Activated CD8-positive, alpha-beta T cell treated with anti-CD3 and anti-CD28 coated beads, Interleukin-2, amount 10 ng/mL, durations not matched to agents 7 days and 5 days (primary cell): ENCODE measurements at places on chromosomes 5 and 9.

DNA sequence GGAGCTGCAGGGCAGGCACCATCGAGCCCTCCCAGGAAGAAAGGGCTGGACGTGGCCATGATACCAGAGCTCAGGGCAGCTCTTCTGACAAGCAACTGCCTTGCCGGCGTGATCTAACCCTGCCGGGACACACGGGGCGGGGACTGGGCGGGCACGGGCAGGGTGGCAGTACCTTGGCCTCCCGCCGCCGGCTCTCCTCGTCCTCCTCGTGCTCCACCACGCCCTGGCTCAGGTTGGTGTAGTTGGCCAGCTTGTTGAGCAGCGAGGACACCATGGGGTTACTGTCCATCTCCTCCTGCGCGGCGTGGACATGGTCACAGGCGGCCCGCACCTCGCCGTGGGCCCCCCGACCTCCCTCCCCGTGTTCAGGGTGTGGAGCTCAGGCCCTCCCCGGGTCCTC lies 18.5 kb downstream of the SLC12A7 start:
- DNase-seq: no peak

DNA sequence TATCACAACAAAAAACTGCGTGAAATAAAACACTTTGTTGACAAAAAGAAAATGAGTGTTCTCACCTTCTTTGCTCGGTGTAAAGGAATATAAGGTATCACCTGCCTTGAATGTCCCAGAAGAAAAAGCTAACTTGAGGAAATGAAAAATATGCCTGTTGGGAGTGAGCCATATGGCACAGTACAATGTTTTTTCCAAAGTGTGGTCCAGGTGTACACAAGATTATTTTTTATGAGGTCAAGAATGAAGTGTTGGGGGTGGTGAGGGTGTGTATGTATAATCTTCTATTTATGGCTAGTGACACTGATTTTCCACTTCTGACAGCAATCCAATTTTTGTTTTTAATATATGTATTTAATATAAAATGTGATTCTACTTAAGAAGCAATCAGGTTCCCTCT lies 134.4 kb downstream of the RFX3 start:
- DNase-seq: no peak

DNA sequence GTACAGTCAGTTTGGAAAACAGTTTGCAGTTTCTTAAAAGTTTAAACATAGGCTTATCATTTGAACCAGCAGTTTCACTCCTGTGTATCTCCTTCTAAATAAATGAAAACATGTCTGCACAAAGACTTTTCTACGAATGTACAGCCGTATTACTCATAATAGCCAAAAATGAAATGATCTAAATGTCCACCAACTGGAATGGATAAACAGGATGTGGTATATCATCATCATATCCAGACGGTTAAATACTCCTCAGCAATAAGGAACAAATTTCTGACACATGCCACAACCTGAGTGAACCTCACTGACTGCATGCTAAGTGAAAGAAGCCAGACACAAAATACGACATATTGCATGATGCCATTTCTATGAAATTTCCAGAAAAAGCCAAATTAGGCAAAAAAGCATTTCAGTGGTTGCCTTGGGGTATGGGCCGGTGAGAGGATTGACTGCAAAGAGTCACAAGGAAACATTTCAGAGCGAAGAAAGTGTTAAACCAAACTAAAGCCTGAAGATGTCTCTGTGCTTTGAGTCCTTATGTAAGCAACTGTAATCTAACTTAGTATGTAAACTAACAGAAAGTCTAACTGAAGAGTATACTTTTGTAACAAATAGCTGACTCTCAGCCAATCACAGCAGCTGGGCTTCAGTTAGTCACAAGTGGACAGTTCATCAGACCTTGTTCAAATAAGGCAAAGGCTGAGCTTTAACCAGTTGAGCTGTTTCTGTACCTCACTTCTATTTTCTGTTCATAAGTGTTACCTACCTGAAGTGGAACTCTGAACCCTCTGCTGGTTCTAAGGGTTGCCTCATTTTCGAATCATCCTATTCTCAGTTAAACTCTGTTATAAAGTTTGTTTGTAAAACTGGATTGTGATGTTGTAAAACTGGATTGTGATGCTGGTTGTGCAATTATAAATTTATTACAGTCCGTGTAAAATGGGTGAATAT lies 65.2 kb downstream of the TRIO start:
- DNase-seq: no peak

DNA sequence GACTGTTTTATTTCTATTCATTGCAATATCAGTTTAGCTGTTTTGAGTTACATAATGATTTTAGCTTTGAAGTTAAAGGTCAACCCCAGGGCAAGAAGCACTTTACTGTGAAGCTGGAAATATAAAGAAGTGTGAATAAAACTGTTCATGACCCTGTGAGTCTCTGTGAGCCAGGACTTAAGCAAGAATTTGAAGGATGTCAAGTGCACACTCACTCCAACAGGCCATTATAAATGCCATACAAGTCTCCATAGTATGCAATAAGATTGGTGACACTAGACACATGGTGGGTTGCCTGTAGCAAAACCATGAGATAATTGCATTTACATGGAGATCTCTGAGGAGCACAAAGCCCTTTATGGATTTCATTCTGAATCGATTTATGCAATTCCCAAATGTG lies 318.7 kb upstream of the ITGA1 start:
- no peak for DNase-seq

DNA sequence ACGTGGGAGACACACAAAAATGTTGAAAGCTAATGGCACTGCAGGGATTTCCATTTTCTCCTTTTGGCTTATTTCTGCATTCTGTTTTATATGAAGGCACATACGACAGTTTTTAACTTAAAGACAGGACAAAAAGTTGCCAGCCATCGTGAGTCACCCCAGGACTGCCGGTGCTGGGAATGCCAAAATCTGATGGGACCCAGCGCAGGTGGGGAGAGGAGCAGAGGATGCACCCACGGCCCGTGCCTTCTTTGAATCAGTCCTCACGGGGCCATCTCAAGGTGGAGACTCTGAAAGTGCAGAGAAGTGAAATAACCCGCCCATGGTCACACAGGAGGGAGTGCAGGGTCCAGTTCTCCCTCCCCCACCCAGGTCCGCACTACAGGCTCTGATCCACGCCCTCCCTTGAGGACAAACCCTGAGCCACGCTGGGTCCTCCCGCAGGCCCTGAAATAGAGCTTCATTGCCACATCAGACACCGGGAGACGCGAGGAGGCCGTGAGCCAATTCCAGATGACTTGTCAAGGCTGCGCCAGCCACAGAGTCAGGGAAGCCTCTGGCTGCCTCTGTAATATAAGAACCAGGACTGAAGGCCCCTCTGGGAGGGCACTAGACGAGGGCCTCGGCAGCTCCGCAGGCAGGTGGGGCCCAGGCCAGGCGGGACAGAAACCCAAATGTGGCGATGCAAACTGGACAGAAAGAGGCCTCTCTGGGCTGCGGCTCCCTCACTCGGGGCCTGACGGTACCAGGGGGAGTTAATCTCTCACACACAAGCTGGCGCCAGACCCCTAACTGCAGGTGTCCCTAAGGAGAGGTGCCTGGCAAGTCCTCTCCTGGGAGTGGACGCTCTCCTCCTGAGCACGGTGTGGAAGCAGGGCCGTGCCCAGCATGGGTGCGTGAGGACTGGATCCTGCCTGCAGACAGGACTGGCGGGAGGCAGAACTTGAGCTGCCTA lies 22.9 kb downstream of the ADAMTS2 start:
- no peak for DNase-seq

GRCh38 chr5:126351153-126351552 lies 72.1 kb upstream of the GRAMD2B start:
- DNase-seq: no peak

DNA sequence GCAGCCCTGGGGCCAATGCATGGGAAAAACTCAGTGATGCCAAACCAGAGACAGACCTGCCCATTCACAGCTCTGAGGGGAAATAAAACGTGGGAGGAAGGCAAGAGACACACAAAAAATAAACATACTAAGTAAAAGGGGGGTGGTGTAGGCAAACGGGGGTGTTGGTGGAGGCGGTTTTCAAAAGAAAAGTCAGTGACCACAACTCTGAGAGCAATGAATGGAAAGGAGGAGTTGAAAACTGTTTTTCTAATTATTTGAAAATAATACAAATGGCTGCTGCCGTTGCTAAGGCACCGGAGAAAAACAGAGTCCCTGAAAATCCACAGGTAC lies 293.5 kb downstream of the EFNA5 start:
- DNase-seq: no peak

DNA sequence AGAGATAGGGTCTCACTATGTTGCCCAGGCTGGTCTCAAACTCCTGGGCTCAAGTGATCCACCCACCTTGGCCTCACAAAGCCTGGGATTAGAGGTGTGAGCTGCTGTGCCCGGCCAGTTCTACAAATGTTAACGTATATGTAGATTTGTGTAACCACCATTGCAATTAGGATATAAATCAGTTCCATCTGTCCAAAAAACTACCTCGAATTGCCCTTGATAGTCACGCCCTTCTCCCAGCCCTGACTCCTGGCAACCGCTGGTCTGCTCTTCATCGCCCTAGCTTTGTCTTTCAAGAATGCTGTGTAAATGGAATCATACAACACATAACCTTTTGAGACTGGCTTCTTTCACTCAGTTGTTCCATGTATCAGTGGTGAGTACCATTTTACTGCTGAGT lies 46.1 kb upstream of the PPARGC1B start:
- no peak for DNase-seq

DNA sequence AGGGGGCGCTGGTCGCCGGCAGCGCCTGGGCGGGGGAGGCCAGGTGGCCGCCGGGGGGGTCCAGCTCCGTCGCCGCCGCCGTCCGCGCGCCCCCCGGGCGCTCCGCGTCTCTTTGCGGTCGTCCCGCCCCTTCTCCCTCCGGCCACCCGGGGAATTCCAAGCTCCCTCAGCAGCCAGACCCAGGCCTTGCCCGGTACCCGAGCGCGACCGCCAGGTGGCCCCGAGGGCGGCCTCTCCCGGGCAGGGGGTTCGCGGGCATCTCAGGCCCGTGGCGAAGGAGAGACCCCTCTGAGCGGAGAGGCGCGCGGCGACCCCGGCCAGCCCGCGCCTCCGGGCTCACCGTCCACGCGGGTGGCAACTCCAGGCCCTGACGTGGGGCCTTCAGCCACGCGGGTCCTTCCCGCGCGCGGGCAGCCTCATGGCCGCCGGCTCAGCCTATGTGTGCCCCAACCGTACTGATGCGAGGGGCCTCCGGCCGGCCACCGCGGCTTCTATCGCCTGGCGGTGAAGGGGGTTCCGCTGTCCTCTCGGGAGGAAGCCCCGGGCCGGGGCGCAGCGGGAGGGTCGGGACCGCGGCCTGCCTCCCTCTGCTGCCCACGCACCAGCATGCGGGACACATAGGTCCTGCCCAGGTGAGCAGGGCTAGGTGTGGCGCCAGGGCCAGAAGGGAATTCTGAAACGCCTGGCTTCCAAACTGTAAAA lies 529 bp upstream of the NRARP start:
- DNase-seq: no peak

GRCh38 chr9:69386651-69387050 lies 61.6 kb downstream of the ENTREP1 start:
- no peak for DNase-seq

DNA sequence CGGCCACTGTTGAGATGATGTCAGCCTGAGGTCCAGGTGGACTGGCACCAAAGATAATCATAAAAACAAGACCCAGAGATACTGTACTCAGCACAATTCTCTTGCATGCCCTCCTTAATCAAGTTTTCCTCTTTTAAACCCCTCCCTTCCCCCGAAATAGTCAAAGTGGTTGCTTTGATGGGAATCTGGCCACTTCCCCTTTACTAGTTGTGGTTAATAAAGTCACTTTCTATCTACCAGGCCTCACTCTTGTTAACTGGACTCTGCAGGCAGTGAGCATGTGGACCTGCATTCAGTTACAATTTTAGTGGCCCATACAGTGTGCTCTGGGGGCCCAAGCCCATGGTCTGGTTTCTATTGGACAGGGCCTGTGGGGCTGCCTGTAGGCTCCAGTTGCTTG lies 17.5 kb downstream of the FBP2 start:
- DNase-seq: no peak

DNA sequence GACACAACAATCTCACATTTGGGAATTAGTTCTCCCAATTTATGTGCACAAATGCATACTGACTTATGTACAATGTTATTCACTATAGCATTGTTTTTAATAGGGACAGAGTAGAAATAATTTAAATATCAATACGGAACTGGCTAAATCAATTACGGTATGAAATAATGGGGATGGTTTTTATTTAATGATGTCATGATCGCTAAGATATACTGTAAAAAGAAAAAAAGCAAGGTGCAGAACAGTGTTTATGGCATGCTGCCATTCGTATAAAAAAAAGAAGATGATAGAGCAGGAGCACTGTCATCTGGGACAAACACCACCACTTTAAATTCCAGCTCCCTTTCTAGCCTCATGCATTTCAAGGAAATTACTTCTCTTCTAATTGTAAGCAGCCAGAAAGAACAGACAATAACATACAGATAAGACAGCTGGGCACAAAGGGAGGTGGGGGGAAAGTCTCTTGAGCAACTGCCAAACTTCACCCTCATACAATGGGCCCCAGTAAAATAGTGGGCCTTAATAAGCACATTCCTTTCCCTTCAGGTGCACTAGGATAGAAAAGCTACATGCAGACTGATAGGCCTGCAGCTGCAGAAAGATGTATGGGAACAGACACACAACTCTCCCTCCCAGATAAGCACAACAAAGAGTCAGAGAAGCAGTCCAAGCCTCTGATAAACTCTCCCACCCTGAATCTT lies 8.4 kb downstream of the SREK1IP1 start:
- DNase-seq: no peak

GRCh38 chr9:134629061-134629585 lies 12.5 kb upstream of the COL5A1 start:
- DNase-seq: no peak

DNA sequence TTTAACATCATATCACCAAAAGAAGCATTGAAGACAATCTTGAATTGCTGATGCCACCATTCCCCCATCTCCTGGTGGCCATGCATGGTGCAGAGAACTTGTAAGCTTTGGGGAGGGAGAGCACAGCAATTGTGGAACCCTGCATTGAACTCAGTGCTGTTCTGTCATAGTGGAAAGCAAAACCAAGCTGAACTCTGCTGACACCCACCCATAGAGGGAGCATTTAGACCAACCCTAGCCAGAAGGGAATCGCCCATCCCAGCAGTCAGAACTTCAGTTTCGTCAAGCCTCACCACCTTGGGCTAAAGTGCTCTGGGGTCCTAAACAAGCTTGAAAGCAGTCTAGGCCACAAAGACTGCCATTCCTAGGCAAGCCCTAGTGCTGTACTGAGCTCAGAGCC lies 37.4 kb upstream of the RUSC2 start:
- no peak for DNase-seq

GRCh38 chr5:142640316-142641005 lies 45.4 kb downstream of the FGF1 start:
- DNase-seq: peak; percentile 25
